ENCODE measurements at places on chromosomes 12 and 14.

DNA sequence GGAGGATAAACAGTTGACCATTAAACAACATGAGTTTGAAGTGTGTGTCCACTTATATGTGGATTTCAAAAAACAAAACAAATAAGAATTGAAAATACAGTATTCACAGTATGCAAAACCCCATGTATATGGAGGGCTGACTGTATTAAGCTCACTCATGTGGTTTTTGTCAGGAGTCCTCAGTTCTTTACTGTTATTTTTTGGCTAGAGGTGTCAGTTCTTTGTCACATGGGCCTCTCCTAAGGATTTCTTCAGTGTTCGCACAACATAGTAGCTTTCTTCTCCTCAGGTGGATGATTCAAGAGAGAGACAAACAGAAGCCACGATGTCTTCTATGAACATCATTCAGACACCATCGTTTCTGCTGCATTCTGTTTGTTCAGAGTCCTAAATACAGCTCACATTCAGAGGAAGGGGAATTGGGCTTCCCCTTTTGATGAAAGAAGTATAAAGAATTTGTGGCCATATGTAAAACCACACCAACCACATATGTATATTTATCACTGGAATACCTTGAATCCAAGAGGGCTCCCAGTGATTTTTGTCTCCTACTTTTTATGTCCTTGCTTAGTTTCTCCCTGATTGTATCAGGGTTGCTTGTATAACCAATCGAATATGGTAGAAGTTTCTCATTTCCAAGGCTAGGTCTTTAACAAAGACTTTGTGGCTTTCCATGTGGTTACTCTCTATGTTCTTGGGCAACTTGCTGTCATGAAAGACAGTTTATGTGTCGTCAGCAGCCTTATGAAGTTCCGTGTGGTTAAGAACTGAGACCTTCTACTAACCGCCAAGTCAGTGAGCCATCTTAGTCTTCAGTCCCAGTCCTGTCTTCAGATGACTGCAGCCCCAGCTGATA is 18.9 kb downstream of the MNAT1 start:
- DNase-seq, result no peak

DNA sequence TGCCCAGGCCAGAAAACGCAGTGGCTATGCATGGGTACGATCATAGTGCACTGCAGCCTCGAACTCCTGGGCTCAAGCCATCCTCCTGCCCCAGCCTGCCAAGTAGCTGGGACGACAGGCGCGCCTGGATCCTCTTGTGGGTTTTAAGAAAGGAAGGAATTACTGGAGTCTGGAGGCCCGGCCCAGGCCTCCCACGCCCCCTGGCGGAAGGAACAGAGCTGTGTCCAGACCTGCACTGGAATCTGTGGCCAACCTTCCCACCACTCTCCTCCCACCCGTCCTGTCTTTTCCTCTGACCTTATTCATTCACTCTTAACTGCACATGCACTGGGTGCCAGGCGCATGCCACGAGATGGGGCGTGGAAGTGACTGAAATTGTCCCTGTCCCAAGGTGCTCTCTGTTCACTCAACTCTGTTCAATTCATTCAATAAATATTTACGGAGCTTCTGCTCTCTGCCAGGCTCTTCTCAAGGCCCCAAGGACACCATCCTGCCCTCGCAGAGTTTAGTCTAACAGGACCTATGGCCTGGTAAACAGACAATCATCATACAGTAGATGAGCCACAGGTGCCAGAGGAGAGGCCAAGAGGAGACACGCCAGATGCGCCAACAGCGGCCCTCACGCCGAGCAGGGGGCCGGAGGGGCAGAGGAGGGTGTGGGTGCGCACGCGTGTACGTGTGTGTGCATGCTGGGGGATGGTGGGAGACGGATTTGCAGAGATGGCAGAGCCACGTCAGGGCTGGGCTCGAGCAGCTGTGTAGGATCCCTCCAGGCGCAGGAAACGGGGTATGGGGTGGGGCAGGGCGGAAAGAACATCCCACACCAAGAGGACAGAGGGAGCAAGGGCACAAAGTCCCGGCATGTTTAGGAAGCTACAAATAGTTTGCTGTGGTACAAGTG is 13.7 kb upstream of the TMEM106C start:
- DNase-seq, result peak; percentile 80

DNA sequence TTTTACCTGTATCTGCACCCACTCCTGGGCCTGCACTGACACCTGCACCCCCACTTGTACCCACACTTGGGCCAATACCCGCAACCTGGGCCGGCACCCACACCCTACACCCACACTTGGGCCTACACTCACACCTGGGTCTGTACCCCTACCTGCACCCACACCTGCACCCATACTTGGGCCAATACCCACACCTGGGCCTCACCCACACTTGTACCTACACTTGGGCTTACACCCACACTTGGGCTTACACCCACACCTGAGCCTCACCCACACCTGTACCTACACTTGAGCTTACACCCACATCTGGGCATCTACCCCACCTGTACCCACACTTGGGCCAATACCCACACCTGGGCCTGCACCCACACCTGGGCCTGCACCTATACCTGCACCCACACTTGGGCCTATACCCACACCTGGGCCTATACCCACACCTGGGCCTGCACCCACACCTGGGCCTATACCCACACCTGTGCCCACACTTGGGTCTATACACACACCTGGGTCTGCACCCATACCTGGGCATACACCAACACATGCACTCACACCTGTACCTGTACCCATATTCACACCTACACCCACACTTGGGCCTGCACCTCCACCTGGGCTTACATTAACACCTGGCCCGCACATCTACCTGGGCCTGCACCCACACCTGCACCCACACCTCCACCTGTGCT is 39.2 kb downstream of the DAO start:
- no peak for DNase-seq

DNA sequence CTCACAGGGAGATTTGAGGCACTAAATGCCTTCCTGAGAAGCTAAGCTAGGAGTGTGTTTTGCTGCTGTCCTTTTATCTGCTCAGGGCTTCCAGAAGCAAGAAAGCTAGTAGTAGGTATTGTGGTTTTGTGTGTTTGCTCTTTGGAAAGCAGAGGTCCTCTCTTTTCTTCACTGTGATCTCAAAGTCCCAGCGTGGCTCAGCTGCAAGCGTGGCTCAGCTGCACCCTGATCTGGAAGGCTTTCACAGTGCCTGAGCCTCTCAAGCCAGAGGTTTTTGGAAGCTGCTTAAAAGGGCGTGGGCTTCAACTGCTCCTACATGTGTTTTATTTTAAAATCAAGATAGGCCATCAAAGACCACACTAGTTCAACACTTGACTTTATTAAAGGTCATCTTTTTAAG is 337.4 kb upstream of the RGS6 start:
- no peak for DNase-seq

DNA sequence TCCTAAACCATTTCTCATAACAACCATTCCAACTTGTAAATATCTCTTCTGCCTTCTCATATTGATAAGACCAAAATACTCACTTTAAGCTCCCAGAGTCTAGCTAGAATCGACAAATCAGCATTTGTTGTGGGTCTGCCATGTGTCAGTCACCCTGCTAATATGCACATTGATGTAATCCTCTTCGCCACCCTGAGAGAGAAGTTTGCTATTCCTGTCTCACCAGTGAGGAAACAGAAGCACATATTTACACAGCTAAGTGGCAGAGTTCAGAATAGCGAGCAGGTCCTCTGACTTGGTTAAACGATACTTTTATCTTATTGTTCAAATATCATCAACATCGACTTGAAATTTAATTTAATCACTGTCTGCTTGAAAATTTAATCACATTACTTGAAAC is 142.1 kb downstream of the ANO4 start:
- no peak for DNase-seq

DNA sequence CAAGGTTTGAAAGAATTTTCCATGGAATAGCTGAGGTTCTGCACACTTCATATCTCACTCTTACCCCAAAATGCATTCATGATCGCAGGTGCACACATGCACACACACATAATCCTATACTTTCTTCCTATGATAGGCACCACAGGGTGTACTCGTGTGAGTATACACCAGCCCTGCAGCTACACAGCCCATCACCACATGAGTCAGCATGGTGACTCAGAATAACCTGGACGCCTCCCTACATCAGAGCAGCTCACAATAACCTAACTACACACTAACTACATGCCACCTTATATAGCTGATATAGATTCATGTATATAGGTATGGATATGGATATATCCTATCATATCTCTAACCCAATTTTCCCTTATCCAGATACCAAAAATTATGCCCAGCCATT is 850.2 kb upstream of the TMEM132C start:
- DNase-seq, result no peak

DNA sequence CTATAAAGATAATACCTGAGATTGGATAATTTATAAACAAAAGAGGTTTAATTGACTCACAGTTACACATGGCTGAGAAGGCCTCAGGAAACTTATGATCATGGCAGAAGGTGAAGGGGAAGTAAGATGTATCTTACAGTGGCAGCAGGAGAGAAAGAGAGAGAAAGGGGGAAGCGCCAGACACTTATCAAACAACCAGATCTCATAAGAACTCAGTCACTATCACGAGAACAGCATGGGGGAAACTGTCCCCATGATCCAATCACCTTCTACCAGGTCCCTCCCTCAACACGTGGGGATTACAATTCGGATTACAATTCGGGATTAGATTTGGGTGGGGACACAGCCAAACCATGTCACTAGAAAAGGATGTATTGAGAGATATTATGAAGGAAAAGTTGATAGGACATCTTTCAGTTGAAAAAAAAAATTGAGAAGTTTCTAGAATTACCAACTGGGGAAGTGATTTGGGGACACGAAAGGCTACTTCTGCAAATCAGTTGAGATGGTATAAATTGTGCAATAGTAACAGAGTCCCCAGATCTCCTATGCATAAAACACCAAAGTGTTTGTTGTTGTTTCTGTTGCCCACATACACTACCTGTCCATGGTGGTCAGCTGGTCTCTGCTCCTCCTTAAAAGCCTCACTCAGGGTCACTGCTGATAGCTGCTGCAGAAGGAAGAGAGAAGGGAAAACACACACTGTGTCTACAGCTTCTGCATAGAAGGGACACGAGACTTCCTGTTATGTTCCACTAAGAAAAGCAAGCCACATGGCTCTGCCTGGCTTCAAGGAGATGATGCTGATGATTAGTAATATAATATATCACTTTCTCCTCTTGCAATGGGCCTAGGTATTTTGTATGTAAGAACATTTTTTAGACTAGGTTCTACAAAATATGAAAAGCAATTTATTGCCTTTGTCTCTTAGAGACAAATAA is 465.5 kb downstream of the PDZRN4 start:
- no peak for DNase-seq

- DNase-seq, result no peak
Measured at GRCh38 chr14:100891051-100891450, 12.5 kb downstream of the RTL1 start.

DNA sequence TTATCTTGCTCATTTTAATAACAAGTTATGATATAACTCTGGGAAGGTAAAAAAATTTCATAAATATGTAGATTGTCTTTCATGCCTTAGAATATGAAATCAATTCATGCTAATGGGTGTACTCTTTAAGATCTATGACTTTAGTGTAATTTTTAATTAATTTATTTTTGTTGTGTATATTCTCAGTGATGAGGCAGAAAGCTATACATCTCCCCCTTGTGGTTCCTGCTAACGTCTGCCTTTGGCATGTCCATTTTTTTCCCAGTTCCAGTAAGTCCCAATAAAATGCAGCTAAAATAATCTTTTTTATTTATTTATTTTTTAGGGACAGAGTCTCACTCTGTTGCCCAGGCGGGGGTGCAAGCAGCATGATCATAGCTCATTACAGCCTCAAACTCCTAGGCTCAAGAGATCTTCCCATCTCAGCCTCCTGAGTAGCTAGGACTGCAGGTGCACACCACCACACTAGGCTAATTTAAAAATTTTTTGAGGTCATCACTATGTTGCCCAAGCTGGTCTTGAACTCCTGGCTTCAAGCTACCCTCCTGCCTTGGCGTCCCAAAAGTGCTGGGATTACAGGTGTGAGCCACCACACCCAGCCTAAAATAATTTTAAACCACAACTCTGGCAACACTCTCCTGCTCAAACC is 3.3 kb upstream of the CHURC1 start:
- DNase-seq, result no peak

- DNase-seq, result no peak
Measured at GRCh38 chr12:83199069-83199468, 512.4 kb downstream of the TMTC2 start.

GRCh38 chr12:70608184-70608583 is 29.0 kb downstream of the PTPRB start:
- no peak for DNase-seq

GRCh38 chr12:103964805-103965204 is 867 bp upstream of the TDG start:
- no peak for DNase-seq

DNA sequence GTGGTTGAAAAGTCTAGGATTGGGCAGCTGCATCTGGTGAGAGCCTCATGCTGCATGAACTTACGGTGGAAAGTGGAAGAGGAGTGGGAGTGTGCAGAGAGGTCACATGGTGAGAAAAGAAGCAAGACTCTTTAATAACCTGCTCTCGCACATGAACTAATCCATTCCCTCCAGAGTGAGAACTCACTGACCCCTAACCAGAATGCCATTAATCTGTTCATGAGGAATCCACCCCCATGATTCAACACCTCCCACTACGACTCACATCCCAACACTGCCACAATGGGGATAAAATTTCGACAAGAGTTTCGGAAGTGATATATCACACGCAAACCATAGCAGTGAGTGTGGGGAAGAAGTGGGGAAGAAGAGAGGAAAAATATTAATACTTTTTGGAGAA is 377.4 kb downstream of the NAV3 start:
- no peak for DNase-seq

- DNase-seq, result no peak
Measured at GRCh38 chr14:57136669-57137328, 131.9 kb downstream of the EXOC5 start.

- DNase-seq, result no peak
Measured at GRCh38 chr12:58363971-58364370, 422.6 kb downstream of the ATP23 start.

- no peak for DNase-seq
Measured at GRCh38 chr12:60501124-60501729, 905.4 kb downstream of the SLC16A7 start.
